ENCODE measurements at places on chromosomes 7 and 10.

GRCh38 chr7:78225534-78225933, 427.0 kb downstream of the PHTF2 start:
- DNase-seq, result no peak

- DNase-seq, result no peak
These were observed 1.4 kb upstream of the TRIM8 start for GRCh38 chr10:102642736-102643335.

DNA sequence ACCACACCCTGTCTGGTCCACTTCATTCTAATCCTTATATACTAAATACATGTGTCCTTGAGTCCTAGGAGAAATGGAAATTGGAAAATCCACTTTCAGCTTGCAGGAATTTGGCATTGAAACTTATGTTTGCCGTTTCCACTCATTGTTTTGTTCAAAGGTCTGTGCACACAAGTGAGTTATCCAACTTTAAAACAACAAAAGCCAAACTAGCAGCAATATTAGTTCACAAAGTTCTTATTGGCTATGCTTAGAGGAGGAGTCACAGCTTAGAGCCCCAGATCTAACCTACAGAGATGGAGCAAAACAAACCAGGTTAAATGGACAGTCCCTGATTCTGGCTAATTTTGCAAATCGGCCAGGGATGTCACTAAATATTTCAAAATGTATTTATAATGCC, 44.6 kb upstream of the AFAP1L2 start:
- no peak for DNase-seq

GRCh38 chr7:50312250-50313162, 8.0 kb downstream of the IKZF1 start:
- no peak for DNase-seq

- no peak for DNase-seq
These were observed 2.8 kb upstream of the WAPL start for GRCh38 chr10:86524225-86524962.

DNA sequence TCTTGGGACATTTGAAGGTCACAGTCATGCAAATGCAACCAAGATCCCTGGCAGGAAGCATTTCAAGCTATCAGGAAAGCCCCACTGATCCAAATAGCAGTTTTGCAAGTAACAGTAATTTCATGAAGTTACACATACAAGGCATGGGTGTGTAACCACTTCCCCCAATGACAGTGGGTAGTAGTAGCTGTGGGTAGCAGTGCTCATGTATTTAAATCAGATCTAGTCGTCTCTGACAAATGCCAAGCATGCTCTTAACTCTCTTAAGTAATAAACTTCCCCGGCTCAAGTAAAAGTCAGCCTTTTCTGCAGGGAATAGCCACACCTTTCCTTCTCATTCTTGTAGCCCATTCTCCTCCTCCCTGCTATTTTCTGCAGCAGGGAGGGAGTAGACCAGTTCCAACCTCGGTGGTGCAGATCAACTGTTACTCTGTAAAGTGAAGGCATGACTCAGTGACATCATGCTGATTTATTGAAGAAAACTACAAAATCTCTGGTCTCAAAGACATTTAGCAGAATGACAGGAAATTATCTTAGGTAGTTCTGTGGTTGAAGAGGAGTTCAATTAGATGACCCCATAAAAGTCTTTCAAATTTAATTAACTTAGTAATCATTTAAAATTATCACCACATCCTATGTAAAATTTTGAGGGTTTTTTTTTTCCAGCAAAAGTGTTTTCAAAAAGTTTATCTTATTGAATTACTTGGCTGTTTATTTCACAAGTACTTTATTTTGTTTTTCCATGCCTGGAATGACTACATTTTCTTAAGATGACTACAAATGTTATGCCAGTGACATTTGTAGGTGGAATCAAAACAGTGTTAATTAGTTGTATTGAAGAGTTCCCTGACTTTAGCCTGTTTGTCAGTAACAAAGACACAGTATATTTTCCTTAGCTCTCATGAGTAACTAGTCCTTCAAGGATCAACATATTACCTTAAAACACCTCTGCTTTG, 568.3 kb downstream of the INHBA start:
- no peak for DNase-seq

- peak; percentile 20 for DNase-seq
These were observed 58.7 kb upstream of the PRPS1L1 start for GRCh38 chr7:18086165-18087025.

GRCh38 chr7:102450242-102450641, 14.4 kb downstream of the ALKBH4 start:
- DNase-seq, result no peak

DNA sequence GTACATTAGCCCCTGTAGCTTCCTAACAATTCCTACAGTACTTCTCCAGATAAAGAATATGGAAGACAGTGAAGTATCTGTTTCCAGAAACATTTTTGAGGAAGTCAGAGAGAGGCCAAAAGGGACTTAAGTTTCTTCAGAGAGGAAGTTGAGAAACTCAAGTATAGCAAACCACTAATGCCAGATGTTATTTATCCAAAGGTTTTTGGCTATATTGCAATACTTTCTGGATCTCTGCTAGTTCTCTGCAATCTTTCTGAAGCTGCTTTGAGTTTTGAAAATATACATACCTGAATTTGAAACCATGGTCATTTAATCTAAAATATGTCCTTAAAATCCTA, 64.7 kb downstream of the BICC1 start:
- DNase-seq, result no peak

DNA sequence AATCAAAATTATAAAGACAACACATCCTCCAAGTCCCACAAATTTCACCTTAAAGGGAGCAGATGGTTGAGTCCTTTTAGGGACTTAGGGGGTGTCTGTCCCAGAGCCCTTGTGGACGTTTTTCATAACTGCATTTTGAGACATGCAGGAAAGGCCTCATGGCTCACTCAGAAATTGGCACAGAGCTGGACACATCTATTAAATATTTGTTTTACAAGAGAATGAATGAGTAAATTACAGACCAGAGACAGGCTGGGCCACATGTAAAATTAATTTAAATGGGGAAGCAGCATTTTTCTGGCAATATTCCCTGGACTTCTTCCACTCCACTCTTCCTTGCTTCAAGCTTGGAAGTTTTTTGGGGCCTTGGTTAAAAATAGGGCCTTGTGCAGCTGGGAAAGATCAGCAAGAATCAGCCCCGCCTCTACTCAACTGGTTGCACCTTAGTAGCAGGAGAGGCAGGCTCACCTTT, 20.0 kb downstream of the LAMB1 start:
- peak; percentile 49 for DNase-seq

DNA sequence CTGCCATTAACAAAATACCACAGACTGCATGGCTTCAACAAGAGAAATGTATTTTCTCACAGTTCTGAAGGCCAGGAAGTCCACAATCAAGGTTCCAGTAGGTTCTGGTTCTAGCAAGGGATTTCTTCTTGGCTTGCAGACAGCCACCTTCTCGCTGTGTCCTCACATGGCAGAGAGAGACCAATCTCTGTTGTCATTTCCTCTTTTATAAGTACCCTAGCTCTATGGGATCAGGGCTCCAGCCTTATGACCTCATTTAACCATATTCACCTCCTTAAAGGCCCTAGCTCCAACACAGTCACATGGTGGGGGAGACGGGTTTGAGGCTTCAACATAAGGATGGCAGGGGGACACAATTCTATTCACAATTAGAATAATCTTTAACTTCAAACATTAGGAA, 23.6 kb downstream of the ABI1 start:
- DNase-seq, result peak; percentile 26

GRCh38 chr7:38179776-38180226, 1.8 kb downstream of the STARD3NL start:
- DNase-seq, result no peak

DNA sequence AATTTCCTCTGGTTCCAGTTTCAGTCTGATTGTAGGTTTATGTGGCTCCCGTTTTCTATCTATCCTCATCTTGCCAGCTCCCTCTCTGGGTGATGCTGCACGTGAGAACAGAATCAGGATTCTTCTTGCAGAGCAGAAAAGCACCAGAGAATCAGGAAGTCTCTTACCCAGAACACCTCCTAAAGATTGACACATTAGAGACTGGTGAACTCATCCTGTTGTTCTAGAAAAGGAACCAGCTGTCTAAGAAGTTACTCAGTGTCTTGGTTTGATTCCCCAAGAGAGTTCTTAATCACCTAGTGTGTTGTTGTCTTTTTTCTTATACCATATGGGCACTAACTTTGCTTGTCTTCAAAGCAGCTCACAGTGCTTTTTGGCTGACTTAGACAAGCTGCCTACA, 152.4 kb downstream of the DGKI start:
- no peak for DNase-seq

- DNase-seq, result no peak
These were observed 81.8 kb upstream of the CAV2 start for GRCh38 chr7:116417593-116418345.

DNA sequence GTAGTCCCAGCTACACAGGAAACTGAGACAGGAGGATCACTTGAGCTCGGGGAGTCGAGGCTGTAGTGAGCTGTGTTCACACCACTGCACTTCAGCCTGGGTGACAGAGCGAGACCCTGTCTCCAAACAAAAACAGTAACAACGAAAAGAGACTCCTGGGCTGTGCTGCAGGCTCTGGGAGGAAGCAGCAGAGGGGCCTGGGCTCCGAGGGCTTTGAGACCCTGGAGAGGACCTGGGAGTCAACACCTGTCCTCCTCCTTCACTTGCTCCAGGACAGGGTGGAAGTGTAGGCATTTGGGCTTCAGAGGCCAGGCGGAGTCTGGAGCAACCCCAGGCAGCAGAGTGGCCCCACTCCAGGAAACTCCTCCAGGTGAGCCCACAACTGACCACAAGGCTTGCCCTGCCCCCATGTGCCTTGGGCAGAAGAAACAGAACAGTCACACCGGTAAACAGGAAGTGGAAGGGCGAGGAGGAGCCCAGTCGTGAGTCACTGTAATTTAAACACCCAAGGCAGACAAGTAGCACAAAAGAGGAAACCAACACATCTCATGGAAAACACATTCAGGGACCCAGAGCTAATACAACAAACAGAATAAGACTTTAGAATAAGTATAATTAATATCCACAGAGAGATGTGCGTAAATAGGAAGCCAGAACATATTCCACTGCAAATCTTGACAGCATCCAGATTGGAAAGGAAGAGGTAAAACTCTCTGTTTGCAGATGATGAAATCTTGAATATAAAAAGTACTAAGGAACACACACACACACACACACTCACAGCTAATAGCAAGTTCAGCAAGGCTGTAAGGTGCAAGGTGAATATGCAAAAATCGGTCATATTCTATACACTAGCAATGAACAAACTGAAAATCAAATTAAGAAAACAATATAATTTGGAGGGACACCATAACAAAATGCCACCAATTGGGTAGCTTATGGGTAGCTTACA, 20.5 kb upstream of the RASGEF1A start:
- DNase-seq, result peak; percentile 8

GRCh38 chr10:113171662-113172061, 221.6 kb downstream of the TCF7L2 start:
- no peak for DNase-seq

GRCh38 chr7:50356212-50356944, 51.9 kb downstream of the IKZF1 start:
- DNase-seq, result no peak

GRCh38 chr7:28784171-28784902, 173.8 kb downstream of the TRIL start:
- DNase-seq, result no peak

GRCh38 chr7:55253188-55253587, 111.9 kb upstream of the LANCL2 start:
- DNase-seq, result no peak

DNA sequence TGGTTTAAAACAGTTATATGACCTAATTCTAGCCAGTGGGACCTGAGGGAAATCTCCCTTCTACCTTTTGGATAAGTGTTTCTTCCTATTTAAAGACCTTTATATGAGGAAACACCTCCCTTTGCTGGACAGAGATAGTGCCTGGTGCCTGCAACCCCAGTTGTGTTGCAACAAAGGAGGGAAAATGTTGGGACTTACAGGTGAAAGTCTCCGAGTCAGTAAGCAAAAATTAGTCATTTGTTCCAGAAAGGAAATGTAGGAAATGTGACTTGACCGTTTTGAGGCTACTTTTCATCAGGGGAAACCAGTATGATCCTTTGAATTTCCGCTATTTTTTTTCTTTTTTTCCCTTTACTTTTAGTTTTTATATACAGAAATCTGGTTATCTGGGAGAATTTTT, 165.5 kb downstream of the DKK1 start:
- DNase-seq, result no peak

DNA sequence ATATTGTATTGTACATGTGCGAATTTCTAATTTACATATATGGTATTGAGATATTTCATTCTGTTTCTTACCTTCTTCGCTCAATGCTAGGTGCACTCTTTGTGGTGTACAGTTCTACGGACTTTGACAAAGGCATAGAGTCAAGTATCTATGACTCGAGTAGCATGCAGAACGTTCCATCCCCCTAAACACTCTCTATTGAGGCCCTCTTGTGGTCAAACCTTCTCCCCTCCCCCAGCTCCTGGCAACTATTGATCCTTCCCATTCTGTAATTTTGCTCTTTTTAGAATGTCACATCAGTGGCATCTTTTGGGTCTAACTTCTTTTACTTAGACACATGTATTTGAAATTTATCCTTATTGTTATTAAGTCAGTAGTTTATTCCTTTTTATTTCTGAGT, 30.7 kb upstream of the GDF10 start:
- DNase-seq, result no peak

DNA sequence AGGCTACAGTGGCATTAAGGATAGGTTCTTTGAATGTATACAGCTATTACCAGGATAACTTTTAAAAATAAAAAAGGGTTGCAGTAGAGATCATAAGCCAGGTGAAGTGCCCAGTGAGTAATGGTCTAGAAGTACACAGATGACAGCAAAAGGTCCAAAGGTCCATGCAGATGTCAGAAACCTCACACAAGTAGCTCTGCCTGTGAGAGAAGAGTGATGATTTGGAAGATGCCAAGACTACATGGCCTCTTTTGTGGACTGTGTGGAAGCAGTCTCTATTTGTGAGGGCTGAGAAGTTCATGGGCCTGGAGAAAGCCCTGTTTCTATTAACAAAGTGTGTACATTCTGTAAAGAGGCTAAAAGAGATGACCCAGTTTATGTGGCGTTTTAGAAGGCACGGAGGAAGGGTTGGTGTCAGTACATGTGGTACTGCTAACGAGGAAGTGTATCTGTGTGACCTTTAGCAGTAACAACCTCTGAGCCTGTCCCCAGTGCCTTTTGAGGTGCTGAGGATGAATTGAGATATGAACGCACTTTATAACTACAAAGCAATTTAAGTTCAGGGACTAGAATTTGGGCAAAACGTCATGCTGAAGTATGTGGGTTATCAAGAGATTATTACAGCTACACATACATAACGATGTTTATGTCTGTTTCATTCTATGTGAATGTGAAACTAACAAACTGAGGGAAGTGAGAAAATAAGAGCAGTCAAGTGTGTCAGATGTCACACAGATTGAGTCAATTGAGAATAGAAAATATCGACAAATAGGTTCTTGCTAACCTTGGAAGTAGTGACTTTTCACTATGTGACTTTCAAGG, 7.6 kb downstream of the CYCS start:
- DNase-seq, result no peak

- no peak for DNase-seq
These were observed 58.6 kb downstream of the LOXL4 start for GRCh38 chr10:98209441-98209840.

- DNase-seq, result no peak
These were observed 445.3 kb downstream of the HTR7 start for GRCh38 chr10:90412582-90412981.

- no peak for DNase-seq
These were observed 39.0 kb upstream of the KIF5B start for GRCh38 chr10:32095116-32095733.

Measured in NCI-H2029 (cell line).